ENCODE measurements at places on chromosomes 13 and 19.

DNA sequence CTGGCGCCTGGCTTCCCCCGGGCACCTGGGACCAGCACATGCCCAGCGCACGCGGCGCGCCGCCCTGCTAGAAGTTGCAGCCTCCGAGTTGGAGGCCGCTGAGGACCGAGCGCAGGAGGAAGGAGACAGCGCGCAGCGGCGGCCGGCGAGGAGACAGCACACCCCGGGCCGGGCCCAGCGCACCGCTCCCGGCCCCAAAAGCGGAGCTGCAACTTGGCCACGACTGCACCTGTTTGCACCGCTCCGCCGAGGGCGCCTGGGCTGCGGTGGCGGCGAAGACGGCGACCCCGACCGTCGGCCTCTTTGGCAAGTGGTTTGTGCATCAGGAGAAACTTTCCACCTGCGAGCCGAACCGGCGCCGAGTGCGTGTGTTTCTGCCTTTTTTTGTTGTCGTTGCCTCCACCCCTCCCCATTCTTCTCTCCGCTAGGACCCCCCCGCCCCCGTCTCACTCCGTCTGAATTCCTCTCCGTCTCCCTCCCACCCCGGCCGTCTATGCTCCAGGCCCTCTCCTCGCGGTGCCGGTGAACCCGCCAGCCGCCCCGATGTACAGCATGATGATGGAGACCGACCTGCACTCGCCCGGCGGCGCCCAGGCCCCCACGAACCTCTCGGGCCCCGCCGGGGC is at the start of gene SOX1:
TSS of gene SOX1 (plus strand) at position 34 of the 626 bp plus-strand sequence. CDS start at position 544, 510 bp downstream.
- no peak for DNase-seq

DNA sequence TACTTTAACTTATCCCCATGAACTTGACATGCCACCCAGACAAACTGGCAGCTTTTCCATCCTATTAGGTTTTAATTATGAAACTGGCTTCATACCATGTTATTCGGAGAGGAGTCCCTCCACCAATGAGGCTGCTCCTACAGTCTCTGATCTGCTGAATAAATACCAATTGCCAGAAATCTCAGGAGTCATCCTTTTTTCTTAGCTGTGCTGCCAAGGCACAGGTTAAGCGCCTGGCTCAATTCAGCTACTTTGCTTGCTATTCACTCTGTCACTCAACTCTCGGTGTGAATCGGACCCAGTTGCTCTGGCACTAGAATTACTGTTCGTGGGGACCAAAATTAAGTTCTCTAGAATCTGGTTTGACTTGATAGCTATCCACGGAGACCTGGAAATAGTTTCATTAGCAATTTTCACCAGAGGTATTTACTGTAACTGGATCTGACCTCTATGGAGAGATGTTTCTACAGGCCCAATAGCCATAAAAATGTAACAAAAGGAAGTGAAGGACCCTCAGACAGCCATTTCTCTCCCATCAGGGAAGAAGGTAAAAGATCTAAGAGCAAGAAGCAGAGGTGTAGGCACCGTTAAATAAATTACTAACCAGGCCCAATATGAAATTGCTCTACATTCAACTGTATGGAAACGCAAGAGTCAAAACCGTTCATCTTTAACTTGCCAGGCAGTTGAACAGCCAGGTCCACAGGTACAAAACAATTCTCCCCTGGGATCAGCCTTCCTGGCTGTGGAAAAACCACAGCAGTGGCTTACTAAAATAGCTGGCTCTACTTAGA is 5.4 kb downstream of the ZC3H4 start:
- peak; percentile 29 for DNase-seq

- no peak for DNase-seq
Measured at GRCh38 chr13:103030776-103031175, 35.4 kb downstream of the SLC10A2 start.

GRCh38 chr13:61778531-61778930 is 362.9 kb upstream of the PCDH20 start:
- no peak for DNase-seq

DNA sequence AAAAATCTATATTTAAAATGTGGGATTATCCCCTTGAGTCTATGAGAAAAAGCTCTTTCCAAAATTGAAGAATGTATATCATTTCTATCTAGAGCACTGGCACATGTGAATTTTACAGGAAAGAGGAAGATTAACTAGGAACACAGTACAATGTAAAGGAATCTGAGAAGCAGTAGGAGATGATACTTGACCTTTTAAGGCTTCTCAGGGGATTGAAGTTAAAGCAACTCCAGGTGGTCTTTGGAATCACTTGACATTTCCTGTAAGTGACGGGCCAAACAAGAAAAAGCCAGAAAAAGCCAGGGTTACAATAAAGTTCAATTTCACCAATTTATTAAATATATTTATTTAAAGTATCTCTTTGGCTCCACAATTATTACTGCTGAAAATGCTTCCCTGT is 1373.9 kb downstream of the OLFM4 start:
- no peak for DNase-seq

- no peak for DNase-seq
Measured at GRCh38 chr19:1969176-1970002, 28.4 kb downstream of the CSNK1G2 start.

DNA sequence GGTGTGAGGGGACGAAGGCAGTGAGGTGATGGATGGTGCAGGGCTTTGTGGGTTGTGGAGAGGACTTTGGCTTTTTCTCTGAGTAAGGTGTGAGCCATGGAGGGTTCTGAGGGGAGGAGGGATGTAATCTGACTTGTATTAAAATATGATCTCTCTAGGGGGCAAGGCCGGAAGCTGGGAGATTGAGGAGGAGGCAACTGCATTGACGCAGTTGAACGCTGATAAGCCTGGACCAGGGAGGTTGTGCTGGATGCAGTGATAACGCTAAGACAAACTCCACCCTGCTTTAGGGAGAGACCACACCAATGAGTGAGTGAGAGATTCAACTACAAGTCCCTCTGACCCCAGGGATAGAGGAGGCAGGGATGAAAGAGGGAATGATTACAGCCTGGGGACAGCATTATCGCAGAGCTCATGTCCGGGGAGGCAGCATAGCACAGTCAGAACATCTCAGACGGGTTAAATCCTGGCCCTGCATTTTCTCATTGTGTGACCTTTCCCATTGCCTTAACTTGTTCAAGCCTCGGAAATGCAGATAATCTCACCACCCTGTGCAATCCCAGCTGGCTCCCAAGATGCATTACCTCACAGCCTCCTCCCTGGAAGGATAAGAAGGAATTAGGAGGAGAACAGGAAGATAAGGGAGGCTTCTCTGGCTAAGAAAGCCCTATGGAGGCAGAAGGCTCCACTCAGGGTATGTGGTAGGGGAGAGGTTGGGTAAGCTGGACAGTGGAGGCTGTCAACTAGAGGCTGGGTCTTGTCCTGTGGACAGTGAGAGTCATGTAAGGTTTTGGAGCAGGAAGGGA is 124.2 kb downstream of the CACNA1A start:
- DNase-seq, result peak; percentile 4

DNA sequence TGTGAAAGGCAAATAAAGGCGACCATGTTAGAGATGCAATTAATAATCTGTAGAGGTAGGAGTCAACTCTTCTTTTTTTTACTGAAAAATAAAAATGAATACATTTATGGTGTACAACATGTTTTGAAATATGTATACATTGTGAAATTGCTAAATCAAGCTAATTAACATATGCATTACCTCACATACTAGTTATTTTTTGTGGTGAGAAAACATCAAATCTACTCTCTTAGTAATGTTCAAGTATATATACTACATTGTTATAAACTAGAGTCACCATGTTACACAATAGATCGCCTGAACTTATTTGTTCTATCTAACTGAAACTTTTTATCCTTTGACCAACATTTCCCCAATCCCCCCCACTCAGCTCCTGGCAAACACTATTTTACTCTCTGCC is 143.2 kb downstream of the POU4F1 start:
- DNase-seq, result no peak

- peak; percentile 19 for DNase-seq
Measured at GRCh38 chr13:50116430-50116973, 101.3 kb downstream of the KCNRG start.

GRCh38 chr19:18168673-18169381 is 4.8 kb upstream of the IFI30 start:
- DNase-seq, result no peak

DNA sequence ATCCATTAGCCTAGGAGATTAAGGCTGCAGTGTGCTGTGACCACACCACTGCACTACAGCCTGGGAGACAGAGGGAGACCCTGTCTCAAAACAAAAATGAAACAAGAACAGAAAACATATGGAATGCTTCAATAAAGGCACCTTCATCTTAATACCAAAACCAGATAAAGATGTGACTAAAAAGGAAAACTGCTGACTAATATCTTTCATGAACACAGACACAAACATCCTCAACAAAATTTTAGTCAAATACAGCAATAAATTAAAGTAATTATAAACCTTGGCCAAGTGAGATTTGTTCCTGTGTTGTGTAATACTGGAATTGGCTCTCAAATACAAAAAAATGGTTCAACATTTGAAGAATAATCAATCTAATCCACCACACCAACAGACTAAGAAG is 103.5 kb downstream of the PRR20E start:
- no peak for DNase-seq

DNA sequence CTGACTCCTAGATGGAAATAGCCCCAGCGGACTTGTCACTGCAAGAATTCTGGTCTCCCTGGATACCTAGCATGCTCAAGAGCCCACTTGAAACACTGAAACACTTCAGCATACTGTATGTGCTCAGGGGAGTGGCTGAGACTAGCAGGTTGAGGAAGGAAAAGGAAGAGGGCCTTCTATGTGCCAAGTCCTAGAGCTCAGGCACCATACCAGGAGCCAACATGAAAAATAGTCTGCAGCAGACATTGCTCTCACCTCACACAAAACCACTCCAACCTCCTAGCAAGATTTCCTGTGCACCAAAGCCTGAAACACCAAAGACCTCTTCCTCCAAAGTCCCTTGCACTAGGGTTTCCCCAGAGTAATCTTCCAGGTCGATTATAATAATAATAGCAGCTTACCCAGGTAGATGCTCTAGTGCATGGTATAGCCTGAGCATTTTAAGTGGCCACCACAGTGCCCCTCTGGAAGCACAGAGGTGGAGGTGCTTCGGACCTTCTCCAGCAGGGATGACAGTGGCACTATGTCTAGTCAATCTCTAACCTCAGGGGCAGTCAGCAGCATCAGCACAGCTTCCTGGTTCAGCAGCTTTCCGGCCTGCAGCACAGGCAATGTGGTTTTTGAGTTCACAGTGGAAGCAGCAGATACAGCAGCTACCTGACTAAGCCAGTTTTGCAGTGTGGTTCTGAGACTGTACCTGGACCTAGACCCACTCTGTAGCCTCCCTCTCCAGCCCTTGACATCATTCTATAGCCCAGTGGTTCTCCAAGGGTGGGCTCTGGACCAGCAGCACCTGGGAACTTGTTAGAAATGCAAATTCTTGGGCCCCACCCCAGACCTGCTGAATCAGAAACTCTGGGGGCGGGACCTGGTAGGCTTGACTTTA is 45.6 kb upstream of the UBE2L5 start:
- no peak for DNase-seq

DNA sequence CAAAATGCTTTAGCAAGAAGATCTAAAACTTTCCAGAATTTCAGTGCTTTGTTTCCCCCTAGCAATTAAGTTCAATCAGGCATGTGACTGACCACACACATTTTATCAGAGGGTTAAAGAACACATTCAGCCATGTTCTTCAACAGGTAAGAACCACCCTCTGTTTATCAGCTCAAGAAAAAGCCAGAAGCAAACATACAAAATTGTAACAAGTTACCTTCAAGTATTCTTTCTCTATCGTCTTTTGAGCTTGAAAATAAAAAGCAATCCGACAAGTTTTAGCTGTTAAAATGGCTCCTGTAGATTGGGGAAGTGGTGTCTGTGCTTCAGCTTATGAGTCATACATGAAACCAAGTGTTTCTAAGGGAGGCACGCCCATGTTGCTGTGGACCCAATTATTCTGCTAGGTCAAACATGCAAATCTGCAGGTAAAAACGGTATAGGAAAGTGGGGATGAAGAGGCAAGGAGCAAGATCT is at the start of gene ELF1:
TSS of gene ELF1 (minus strand) at position 306 of the 477 bp plus-strand sequence. CDS start 37,262 bp downstream, outside the sequence.
- peak; percentile 52 for DNase-seq

GRCh38 chr13:53079691-53080090 is 51.1 kb downstream of the OLFM4 start:
- no peak for DNase-seq

DNA sequence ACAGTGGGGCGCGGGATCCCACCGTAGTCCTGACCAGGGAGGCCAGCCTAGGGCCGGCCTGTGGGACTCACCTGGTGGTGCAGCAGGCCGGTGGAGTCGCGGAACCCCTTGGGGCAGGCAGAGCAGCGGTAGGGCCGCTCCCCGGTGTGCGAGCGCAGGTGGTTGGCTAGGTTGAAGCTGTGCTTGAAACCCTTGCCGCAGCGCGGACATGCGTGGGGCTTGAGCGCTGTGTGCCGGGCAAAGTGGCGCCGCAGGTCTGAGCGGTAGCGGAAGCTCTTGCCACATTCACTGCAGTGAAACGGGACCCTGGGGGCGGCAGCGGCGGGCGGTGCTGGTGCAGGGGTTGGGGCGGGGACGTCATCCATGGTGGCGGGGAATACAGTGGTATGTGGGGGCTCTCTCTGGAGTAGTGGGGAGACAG is 1.8 kb downstream of the FIZ1 start:
- no peak for DNase-seq

GRCh38 chr13:24851546-24851945 is 87.6 kb downstream of the RNF17 start:
- DNase-seq, result peak; percentile 61

- DNase-seq, result no peak
Measured at GRCh38 chr19:8161135-8161646, 11.8 kb upstream of the FBN3 start.

GRCh38 chr13:32135056-32135390 is 103.4 kb downstream of the FRY start:
- DNase-seq, result no peak

DNA sequence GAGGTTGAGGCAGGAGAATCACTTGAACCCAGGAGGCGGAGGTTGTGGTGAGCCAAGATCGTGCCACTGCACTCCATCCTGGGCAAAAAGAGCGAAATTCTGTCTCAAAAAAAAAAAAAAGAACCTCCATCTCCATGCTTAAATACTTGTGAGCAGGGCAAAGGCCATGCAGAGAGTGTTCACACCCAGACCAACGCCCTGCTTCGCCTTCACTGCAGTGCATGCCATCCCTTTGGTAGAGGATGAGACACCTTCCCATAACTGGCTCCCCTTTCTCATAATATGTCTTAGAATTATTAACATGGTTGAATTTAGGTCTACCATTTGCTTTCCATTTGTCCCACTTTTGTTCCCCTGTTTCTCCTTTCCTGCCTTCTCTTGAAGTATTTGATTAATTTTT is 15.4 kb downstream of the BBC3 start:
- no peak for DNase-seq

- DNase-seq, result no peak
Measured at GRCh38 chr13:24118576-24118975, 41.9 kb upstream of the SPATA13 start.
